Mesothelial cell of epicardium (in vitro differentiated cells): ENCODE measurements at places on chromosomes 1 and 21.

GRCh38 chr1:39833121-39833520 is 44.5 kb upstream of the BMP8B start:
- DNase-seq = no peak
- no peak overlapping the region for H3K4me3 ChIP-seq
- H3K4me1 ChIP-seq = peaks cover 32% of the 10 kb centered on the region
- H3K27me3 ChIP-seq = no peaks in the 10 kb centered on the region
- H3K36me3 ChIP-seq = peaks cover 5% of the 10 kb centered on the region

DNA sequence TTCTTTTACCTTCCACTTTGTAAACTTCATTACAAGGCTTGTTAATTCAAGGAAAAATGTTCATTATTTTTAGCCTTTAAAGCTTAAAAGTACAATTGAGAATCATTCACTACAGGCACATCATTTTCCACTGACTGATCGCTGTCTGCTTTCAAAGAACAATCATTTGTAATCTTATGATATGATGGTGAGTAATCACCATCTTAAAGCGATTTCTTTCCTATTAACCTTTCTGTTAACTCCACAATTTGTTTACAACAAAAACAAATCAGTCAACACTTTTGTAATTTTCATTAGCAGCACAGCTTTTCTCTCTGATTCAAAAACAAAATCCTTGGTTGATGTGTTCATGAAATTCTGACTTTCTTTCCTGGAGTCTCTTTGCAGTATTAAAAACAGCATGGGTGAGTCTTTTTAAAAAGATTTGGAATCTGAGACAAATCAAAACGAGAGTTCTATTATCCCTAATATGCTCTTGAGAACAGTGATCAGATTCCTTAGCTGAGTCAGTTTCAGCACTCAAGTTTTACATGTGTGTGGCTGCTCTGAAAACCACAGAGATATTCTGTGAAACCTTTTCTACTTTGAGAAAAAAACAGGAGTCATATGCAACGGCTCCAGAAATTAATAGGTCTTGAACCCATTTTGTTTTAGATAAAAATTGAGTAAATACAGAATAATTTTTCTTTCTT is 145.8 kb upstream of the TMPRSS15 start:
- DNase-seq = no peak
- no peak overlapping the region for H3K27ac ChIP-seq
- no peak overlapping the region for H3K4me3 ChIP-seq
- H3K4me1 ChIP-seq = peaks cover 4% of the 10 kb centered on the region
- H3K27me3 ChIP-seq = peaks cover 4% of the 10 kb centered on the region
- no peaks in the 10 kb centered on the region for H3K36me3 ChIP-seq

DNA sequence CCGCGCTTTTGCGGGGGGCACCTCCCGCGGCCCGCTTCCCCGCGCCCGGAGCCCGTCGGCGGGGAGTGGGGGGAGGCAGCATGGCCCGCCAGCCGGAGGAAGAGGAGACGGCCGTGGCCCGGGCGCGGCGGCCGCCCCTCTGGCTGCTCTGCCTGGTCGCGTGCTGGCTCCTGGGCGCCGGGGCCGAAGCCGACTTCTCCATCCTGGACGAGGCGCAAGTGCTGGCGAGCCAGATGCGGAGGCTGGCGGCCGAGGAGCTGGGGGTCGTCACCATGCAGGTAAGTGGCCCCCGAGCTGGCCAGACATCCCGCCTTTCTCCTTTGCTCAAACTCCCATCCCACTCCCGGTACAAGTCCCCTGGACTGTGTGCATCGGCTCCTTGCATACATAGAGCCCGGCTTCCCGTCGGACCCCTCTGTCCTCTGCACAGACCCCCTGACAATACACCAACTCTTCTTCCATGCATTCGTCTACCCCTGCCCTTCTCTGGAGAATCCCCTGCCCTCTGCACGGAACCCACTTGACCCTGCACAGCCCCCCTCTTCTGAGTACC is 812 bp downstream of the CACHD1 start:
- H3K4me1 ChIP-seq = peaks cover 32% of the 10 kb centered on the region
- peak; percentile 26 for DNase-seq
- peak overlapping the region; percentile 86 for H3K4me3 ChIP-seq

GRCh38 chr1:47225430-47226100 is 6.5 kb downstream of the TAL1 start:
- no peak for DNase-seq
- peaks cover 50% of the 10 kb centered on the region for H3K27me3 ChIP-seq
- H3K27ac ChIP-seq = no peak overlapping the region
- no peaks in the 10 kb centered on the region for H3K36me3 ChIP-seq
- H3K4me3 ChIP-seq = peak overlapping the region; percentile 53
- H3K4me1 ChIP-seq = peaks cover 6% of the 10 kb centered on the region

- H3K4me1 ChIP-seq = peaks cover 4% of the 10 kb centered on the region
- DNase-seq = no peak
- H3K4me3 ChIP-seq = no peak overlapping the region
- H3K27me3 ChIP-seq = no peaks in the 10 kb centered on the region
- H3K36me3 ChIP-seq = peaks cover 32% of the 10 kb centered on the region
Observed at GRCh38 chr1:162912061-162912667, 51.2 kb upstream of the CCDC190 start.

DNA sequence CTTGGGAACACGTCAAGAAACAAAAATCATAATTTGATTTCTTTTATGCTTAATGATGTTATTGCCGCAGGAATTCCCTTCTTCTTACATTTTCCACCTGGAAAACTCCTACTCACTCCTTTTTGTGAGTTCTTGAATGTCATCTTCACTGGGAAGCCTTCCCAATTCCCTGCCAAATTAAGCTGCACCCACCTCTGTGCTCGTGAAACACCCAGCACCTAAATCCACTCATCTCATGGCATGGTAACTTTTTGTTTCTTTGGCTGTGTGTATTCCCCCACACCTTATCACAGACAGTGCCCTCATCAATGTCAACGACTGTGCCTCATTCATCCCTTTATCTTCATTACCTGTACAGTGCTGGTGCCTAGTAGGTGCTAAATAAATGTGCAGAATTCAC is 45.6 kb downstream of the ASTN1 start:
- peaks cover 43% of the 10 kb centered on the region for H3K27me3 ChIP-seq
- H3K36me3 ChIP-seq = no peaks in the 10 kb centered on the region
- no peak for DNase-seq
- no peak overlapping the region for H3K4me3 ChIP-seq
- no peak overlapping the region for H3K27ac ChIP-seq

DNA sequence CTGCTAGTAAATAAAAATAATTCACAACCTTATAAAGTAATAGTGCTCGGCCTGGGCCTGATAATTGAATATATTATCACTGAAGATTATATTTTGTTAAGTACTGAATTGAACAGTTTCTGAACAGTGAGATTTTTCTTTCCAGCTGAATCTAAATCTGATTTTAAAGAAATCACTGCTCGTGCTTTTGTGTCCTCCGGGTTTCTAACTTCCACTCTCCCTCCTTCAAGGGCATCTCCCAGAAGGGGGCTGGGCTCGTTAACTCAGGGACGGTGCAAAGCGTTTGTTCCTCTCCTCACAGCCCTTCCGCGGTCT is 823 bp upstream of the KIF1B start:
- DNase-seq = no peak
- H3K27me3 ChIP-seq = no peaks in the 10 kb centered on the region
- peak overlapping the region; percentile 98 for H3K27ac ChIP-seq
- peak overlapping the region; percentile 96 for H3K4me3 ChIP-seq

GRCh38 chr1:17844185-17844826 is 89.2 kb downstream of the ACTL8 start:
- H3K36me3 ChIP-seq = no peaks in the 10 kb centered on the region
- peaks cover 52% of the 10 kb centered on the region for H3K27me3 ChIP-seq
- H3K4me1 ChIP-seq = no peaks in the 10 kb centered on the region
- DNase-seq = no peak
- no peak overlapping the region for H3K27ac ChIP-seq

- no peaks in the 10 kb centered on the region for H3K27me3 ChIP-seq
- peak overlapping the region; percentile 55 for H3K4me3 ChIP-seq
- peaks cover 71% of the 10 kb centered on the region for H3K4me1 ChIP-seq
- DNase-seq = no peak
- H3K36me3 ChIP-seq = peaks cover 17% of the 10 kb centered on the region
- peak overlapping the region; percentile 77 for H3K27ac ChIP-seq
Observed at GRCh38 chr1:32766328-32766972, 50.7 kb downstream of the YARS1 start.

DNA sequence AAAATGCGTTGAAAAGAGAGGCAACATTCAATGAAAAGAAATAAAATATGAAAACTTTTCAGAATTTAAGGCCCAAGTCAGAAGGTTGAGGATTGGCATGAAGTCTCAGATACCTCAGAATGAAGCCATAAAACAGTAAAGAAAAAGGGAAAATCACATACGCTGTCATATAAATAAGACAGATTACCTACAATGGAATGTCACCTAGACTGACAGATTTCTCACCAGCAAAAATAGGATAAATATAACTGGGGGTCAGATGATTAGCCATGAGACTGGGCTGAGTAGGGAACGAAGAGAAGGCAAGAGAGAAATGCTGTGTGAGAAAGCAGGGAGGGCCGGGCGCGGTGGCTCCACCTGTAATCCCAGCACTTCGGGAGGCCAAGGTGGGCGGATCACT is 51.6 kb upstream of the DESI2 start:
- DNase-seq = no peak
- H3K27me3 ChIP-seq = no peaks in the 10 kb centered on the region
- H3K4me3 ChIP-seq = no peak overlapping the region
- peaks cover 5% of the 10 kb centered on the region for H3K4me1 ChIP-seq

DNA sequence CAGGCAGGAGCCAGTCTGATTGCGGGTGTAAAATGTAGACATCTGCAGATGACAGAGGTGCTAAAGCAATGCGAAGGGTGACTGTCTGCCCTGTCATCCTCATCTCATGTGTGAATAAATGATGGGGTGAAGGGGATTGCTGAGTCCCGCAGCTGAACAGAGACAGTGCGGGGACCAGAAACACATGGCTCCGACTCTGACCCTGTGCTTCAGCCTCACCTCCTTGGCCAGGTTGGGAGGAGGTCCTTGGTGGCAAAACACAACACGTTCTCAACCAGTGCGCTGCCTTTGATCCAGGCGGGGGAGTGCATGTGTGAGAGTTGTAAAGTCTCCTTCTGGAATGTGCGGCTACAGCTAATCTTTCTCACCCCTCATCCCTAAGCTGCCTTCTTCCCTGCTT is 32.0 kb upstream of the TTC22 start:
- H3K27ac ChIP-seq = no peak overlapping the region
- peaks cover 3% of the 10 kb centered on the region for H3K27me3 ChIP-seq
- DNase-seq = no peak
- H3K4me1 ChIP-seq = peaks cover 5% of the 10 kb centered on the region
- H3K36me3 ChIP-seq = no peaks in the 10 kb centered on the region

GRCh38 chr1:97632075-97632474 is 288.8 kb downstream of the DPYD start:
- H3K36me3 ChIP-seq = no peaks in the 10 kb centered on the region
- H3K27me3 ChIP-seq = peaks cover 5% of the 10 kb centered on the region
- DNase-seq = peak; percentile 27
- H3K4me1 ChIP-seq = peaks cover 46% of the 10 kb centered on the region
- H3K27ac ChIP-seq = peak overlapping the region; percentile 44

GRCh38 chr1:39458991-39459390 is 32.4 kb upstream of the BMP8A start:
- H3K4me1 ChIP-seq = no peaks in the 10 kb centered on the region
- H3K4me3 ChIP-seq = no peak overlapping the region
- no peaks in the 10 kb centered on the region for H3K27me3 ChIP-seq
- no peak for DNase-seq

- no peak overlapping the region for H3K4me3 ChIP-seq
- H3K27me3 ChIP-seq = peaks cover 45% of the 10 kb centered on the region
- no peaks in the 10 kb centered on the region for H3K4me1 ChIP-seq
- no peaks in the 10 kb centered on the region for H3K36me3 ChIP-seq
Observed at GRCh38 chr1:29824511-29825273, 588.4 kb downstream of the PTPRU start.

GRCh38 chr1:100902365-100902764 is 6.5 kb downstream of the SLC30A7 start:
- no peak for DNase-seq
- H3K4me1 ChIP-seq = peaks cover 10% of the 10 kb centered on the region
- no peak overlapping the region for H3K27ac ChIP-seq
- H3K27me3 ChIP-seq = no peaks in the 10 kb centered on the region

DNA sequence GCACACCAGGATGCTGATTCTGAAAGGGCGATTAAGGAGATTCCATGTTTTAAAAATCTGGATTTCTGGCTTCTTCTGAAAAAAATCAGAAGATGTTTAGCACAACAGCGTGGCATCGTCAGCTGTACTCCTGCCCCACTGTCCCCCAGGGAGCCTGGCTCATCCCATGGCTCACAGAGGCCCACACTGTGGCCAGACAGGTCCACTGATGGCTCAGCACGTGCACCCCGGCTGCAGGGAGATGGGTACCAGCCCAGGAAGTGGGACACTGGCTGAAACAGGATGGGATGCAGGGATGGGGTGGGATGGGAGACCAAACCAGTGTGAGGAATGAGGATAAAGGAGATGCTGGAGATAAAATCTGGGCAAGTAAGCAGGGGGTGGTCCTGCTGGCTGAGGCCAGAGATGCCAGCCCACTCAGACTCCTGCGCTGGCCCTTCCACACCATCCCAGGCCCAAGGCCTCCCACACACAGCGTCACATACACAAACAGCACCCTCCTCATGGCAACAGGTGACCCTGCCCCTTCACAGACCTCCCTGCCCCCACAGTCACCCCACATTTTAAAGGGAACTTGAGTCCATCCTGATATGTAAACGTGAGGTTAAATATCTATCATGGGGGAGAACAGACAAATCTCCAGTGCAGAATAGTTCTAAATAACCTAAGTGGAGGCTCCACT is 23.9 kb upstream of the SAMD11 start:
- no peak overlapping the region for H3K4me3 ChIP-seq
- no peak overlapping the region for H3K27ac ChIP-seq
- no peak for DNase-seq
- peaks cover 9% of the 10 kb centered on the region for H3K4me1 ChIP-seq

DNA sequence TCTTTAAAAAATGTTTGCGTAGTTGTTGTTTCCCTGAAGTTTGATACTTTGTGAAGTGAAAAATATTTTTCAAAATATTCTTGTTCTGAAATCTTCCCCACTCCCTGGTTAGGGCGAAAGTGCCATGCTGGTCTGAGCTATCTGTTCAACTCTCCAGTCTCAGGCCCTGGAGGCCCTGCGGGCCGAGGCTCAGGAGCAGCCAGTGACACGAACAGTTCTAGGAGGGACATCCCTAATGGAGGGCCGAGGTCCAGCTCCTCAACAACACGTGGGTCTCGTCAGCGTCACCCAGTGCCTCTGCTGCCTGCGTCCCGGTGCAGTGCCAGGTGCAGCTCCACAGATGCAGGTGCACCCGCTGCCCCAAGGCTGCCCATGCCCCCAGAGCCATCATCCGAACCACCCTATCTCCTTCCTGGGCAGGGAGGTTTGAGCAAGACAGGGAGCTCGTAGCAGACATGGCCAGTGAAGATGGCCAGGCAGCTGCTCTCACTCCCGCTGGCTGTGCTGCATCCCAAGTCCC is 69.7 kb upstream of the COL6A1 start:
- H3K27ac ChIP-seq = no peak overlapping the region
- no peak overlapping the region for H3K4me3 ChIP-seq
- no peak for DNase-seq
- peaks cover 20% of the 10 kb centered on the region for H3K4me1 ChIP-seq
- H3K36me3 ChIP-seq = no peaks in the 10 kb centered on the region

DNA sequence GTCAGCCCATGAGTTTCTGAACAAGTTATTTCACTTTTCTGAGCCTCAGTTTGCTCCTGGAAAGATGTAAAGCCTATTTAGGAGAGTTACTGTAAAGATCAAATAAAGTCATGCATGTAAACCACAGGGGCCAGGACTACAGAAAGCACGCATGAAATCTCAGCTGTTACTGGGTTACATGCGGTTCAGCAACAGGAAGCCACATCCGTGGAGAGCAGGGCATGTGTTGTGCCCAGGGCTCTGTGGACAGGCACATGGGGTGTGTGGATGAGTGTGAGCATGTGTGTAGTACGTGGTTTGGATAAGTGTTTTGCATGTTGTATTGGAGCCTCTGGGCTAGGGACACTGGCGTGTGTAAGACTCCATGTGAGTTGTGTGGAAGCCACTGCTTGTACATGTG is 2.2 kb upstream of the EPHA2 start:
- no peak overlapping the region for H3K4me3 ChIP-seq
- no peaks in the 10 kb centered on the region for H3K27me3 ChIP-seq
- peak overlapping the region; percentile 68 for H3K27ac ChIP-seq
- no peak for DNase-seq
- peaks cover 45% of the 10 kb centered on the region for H3K4me1 ChIP-seq
